ENCODE measurements at places on chromosomes 4 and X.
A peak's percentile ranks its signal among the peaks of the same experiment; 100 is the strongest.

DNA sequence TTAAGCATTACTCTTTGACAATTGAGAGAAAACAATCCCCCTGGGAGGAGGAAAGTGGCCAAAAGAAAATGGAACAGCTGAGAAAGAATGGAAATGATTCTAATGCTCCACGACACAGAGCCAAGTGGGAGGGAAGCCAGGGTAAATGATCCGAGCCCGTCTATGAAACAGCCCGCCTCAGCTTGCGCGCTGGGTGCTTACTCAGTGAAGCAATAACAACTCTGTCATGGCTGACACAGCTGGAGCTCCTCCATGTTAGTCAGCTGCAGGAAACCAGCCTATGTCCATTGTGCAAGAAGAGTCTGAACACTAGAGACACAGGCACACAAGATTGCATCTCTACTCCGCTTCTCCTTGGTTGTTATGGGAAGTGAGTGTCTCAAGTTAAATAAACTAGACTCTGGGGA, 19.3 kb downstream of the NOA1 start:
- peak; percentile 69 for DNase-seq

DNA sequence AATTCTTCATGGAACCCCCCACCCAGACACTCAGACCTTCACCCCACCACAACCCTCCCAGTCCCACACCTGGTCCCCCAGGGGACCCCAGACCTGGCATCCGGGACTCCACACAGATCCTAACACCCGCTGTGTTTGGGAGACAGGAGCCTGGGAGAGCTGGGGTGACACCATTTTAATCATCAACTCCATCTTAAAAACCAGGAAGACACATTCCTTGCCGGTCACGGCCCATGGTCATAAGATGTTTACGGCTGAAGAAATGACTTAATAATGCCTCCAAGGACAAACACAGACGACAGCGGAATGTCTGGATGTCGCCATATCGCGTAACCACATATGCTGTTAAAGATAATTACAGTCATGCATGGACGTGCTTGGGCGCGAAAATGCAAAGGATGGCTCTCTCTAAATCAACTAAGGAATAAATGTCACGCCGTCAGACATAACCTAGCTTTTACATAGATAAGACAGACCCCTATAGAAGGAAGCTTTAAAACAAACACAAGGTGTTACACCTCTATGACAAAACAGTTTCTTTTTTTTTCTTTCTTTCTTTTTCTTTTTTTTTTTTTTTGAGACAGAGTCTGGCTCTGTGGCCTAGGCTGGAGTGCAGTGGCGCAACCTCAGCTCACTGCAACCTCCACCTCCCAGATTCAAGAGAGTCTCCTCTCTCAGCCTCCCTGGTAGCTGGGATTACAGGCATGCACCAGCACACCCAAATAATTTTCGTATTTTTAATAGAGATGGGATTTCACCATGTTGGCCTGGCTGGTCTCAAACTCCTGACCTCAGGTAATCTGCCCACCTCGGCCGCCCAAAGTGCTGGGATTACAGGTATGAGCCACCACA, 2.1 kb upstream of the DHRSX start:
- DNase-seq = peak; percentile 22

DNA sequence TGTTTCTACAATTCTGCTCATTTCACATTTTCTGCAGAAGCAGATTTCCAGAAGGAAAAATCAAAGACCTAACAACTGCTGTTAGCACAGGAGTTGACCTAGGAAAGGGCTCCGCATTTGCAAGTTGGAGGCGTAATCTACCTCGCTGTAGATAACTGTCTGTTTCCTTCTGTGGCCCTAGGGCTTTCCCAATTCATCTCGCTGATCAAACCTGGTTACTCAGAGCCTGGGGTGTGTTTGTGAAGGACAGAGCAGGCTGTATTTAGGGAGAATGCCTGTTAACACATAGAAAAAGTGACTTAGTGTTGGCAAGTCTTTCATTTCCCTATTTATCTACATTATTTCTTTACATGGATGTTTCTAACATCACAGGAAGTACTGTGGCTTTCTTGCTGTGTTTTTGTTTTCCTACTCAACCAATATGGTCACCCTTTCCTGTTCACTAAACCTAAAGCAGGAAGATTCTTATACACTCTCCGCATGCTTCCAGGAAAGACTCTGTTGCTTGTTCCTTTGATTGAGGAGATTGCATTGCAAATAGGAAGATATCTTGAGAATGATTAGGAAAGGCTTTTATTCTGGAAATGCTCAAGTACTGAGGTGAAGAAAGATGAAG, 40.5 kb downstream of the AGA start:
- DNase-seq = no peak

- no peak for DNase-seq
Measured at GRCh38 chr4:184949020-184949419, 69.3 kb upstream of the HELT start.

DNA sequence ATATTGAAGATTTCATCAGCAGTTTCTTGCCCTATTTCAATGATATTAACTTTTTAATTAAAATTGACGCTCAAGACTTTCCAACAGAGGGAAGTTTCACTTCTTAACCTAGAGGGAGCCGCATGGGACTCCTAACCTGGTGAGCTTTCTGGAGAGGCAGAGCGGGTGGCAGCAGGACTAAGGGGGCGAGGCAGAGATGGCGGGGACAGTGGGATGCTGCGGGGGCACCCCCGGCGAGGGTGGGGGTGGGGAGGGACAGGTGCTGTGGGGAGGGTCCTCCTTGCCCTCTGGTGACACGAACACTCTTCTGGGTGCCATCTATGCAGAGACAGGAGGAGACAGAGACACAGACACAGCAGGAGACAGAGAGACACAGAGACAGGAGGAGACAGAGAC, 104.4 kb downstream of the ADRA2C start:
- no peak for DNase-seq

- DNase-seq = no peak
Measured at GRCh38 chr4:53307210-53307609, 58.7 kb downstream of the SCFD2 start.

GRCh38 chr4:90012918-90013317, 114.3 kb upstream of the CCSER1 start:
- no peak for DNase-seq

- no peak for DNase-seq
Measured at GRCh38 chrX:16560173-16560572, 89.8 kb upstream of the S100G start.

DNA sequence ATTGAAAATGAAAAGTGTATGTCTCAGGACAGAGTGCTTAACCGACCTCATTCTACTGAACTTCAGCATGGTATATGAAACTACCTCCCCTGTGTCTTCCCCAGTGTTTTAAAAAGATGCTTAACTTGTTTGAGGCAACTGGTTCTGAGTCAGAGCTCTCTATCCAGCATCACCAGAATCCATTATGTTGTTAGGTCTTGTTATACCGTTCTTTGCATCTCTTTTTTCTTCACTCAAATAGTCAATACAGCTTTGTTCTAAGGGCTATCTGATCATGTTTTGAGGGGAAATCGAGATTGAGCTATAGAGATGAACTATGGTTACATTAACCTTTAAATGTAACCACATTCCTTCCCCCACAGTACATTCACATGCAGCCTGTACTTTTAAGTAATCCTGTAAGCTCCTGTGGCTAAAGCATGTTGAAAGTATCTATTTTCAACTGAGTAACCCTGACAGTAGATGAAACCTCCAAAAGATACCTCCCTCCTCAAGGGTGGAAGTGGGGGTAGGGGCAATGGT, 514.4 kb downstream of the RPA4 start:
- no peak for DNase-seq

- DNase-seq = peak; percentile 69
Measured at GRCh38 chr4:87975466-87975865, at the start of gene SPP1. Gene SPP1 (plus strand): TSS chr4:87975714. CDS start chr4:87976896, 1,182 bp downstream.

- DNase-seq = peak; percentile 39
Measured at GRCh38 chrX:40131654-40132337, 34.0 kb upstream of the BCOR start.

- DNase-seq = no peak
Measured at GRCh38 chr4:123930996-123931395, 534.4 kb downstream of the SPRY1 start.

DNA sequence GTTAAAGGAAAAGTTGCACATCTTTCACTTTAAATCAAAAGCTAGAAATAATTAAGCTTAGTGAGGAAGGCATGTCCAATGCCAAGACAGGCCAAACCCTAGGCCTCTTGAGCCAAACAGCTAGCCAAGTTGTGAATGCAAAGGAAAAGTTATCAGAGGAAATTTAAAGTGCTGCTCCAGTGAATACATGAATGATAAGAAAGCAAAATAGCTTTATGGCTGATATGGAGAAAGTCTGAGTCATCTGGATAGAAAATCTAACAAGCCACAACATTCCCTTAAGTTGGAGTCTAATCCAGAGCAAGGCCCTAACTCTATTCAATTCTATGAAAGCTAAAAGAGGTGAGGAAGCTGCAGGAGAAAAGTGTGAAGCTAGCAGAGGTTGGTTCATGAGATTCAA, 23.8 kb downstream of the NPFFR2 start:
- DNase-seq = no peak

DNA sequence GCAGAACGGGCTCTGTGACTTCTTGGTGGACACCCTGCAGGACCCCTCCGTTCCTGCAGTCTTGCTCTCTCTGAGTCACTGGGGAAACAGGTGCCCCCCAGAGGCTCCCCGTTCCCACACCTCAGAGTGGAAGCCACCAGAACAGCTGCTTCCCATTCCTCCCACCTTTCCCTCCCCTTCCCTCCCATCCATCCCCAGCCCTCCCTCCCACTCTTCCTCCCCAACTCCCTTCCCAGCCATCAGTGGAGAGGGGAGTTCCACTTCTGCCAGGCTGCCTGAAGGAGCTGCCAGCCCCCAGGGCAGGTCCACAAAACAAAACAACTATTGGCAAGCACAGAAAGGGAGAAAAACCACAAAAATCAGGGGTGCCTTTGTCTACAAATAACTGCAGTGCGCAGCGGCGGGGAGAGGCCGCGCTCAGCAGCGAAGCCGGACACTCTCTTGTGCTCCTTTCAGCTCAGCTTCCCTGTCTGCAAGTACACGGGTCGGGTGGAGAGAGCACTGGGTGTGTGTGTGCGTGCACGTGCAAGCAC, 8.1 kb downstream of the SSR4 start:
- DNase-seq = no peak

DNA sequence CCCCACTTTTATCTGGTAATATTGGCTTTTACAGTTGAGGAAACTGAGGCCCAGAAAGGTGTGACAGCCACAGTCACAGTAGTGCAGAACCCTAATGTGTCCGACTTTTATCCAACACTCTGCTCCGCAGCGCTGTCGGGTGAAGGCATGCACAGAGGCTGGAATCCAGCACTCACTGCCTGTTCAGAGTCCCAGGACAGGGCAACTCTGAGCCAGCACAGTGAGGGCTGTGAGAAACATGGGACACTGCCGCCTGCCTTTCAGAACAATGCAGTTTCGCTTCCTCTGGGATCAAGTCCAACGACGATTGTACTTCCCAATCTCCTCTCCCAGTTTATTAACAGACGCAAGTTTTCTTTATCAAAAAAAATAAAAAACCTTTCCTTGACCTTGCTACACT, 41.9 kb upstream of the PDGFRA start:
- no peak for DNase-seq

GRCh38 chr4:38333219-38333618, 330.8 kb upstream of the KLF3 start:
- DNase-seq = peak; percentile 48
